ENCODE measurements at places on chromosomes 13 and 19.

DNA sequence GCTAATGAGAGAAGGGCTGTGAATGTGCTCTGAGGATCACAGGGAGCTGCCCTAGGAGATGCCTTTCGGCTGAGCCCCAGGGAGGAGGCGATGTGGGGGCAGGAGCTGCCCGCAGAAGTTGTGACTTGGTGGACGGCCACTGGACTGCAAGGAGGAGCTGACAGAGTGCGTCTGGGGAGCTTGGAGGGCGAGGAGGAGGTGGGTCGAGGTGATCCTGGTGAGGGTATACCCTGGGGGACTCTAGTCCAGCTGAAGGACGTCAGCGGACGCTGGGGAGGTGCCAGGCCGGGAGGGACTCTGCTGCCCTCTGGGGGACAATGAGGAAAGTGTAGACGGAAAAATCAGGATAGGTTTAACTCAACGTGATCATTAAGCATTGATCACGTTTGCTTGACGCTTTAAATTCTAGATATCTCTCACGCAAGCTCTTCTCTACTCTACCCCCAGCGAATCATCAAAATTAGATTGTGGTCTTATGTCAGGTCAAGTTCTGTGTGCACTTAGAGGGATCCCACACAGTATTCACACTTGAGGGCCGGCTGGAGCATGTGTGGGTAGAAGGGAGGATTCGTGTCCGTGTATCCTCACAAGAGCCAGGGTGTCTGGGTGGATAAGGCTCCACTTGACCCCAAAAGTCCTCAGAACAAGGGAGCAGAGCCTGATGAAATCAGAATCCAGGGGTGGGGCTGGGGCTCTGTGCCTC, 3.3 kb upstream of the CEACAM7 start:
- no peak for DNase-seq

DNA sequence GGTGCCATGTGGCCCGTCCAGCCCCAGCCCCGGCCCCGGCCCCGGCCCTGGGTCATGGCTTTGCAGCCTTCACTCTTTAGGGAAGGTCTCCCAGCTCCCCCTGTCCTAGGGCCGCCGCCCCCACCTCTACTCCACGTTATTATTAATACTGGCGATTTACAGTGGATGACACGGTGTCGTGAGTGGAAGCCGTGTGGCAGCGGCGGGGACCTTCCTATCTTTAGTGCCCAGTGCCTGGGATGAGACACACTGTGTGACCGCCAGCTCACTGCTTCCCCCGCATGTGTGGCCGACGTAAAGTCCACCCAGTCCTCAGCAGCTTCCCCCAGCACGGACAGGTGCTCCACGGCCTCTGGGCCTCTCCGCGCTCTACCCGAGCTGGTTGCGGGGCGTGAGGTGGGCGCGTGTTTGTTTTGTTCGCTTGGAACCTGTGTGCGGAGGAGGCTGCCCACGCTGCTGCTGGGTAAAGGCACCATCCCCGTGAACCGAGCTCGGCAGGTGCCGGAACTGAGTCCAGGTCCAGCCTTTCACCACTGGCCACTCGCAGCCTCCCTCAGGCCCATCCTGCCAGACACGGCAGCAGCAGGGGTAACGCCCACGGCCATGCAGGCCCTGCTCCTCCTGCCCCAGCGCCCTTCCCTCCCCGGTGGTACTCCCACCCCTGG, 70.9 kb upstream of the MCF2L start:
- no peak for DNase-seq

DNA sequence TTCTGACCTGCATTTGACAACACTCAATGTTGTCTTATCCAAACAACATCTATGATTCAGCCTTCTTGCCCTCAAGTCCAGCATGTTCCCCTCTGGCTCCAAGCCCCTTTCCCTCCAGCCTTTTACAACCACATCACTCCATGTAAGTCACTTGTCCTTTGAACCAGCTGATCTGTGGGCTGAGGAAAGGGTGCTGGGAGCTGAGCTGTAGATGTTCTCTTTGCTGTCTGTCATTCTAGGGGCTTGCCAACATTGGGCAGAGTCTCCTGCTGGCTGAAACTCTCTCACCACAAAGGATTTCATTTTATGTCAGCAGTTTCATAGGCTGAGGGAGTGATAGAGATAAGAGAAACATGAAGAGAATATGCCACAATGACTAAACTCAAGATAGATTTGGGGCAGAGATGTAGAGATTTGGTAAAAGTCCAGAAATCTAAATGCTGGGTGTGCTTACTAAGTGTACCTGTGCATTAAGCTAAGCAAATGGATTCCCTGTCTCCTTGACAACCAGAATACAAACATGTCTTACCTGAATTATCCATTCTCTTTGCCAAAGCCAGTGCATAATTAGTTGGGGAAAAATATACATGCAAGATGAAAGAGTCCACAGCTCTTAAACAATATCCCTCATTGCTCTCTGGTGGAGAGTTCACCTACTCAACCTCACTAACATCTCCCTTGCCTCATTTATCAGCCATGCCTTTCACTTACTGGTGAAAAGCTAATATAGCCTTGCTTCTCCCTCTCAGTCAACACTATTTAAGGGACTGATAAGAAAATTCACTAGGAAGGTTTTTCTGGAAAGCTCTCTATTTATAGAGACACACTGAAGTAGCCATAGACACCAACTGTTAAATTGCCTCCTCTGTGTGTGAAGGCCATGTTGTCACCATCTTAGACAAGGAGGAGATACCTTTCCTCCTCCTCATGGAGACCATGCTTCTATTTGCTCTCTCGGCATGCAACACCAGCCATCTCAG, 175.5 kb upstream of the SERP2 start:
- peak; percentile 50 for DNase-seq

DNA sequence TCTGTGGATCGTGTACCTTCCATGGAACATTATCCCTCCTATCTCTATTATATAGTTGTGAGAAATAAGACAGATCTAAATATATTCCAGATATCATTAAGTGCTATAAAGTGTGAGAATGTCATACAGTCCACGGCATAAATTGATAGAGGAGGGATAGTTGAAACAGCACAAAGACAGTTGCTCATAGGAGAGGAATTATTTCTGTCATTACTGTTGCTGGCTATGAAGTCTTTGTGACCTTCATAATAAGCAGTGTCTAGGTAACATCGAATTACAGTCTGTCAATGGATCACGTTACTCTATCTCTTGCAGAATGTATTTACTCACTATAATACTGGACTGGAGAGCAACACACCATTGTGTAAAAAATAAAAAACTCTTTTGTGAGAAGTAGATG, 671.5 kb upstream of the PCDH20 start:
- no peak for DNase-seq

DNA sequence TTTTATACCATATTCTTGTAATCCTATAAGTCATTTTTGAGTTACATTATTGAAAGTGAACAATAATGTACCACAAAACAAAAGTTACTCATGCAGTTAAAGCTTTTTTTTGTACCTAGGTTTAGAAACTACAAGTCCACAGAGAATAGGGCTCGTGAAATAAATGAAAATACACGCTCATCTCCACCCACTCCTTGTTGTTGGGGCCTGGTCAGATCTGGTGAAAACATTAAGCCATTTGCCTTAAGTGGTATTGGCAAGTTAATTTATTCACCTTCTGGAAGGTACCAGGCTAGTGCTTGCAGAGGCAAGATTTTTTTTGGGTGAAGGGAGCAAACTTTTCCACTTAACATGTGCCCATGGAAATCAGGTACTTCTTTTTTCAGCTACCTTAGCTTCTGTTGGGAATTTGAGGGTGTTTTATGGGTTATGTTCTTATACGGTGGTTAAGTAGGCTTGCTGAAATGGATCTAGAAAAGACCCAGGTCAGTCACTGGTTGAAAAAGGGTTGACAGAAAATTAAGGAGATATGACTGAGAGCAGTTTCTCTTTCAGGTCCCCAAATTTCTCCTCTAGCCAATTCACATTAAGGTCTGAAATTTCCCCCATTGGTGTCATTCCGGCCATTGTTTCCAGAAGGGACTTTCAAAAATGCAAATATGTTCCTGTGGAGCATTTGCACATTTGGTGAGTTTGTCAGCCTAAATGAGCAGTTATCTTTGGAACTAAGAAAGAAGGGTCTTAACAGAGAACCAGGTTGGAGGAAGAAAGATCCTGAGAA, 143.3 kb downstream of the KCNRG start:
- no peak for DNase-seq

- peak; percentile 7 for DNase-seq
These were observed 63.5 kb upstream of the SPATA13 start for GRCh38 chr13:24097064-24097463.

DNA sequence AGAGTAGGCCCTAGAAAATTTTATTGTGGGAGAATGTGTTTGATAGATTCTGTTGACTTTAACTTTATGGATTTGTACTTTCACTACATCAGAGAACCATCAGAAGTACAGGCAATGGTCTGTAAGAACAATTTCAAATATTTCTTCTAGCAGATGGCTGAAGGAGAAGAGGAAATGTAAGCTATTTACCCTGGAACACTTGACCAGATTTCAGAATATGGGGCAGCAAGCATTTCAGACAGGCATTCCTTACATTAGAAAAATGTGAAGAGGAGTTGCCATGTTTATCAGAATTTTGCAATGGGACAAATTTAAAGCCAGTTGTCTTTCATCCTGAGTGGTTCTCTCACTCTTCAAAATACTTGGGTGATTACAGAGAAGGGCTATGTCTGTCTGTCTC, 7.5 kb downstream of the FRY start:
- DNase-seq = no peak
